LoVo (cell line): ENCODE measurements at places on chromosomes 12 and 14.

DNA sequence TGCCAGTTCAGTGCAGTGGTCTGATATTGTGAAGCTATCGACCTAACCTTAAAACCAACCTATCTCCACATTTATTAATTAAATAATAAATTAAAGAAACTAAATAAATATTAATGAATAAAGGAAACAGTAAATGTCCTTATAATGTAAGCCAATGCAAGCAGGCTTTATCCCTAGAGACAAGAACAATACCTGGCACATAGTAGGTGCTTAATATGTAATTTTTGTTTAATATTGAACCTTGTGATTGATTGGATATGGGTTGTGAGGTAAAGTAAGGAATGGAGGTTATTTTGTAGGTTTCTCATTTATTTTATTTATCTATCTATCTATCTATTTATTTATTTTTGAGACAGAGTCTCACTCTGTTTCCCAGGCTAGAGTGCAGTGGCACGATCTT lies 7.8 kb upstream of the TUBA1B start:
- DNase-seq = no peak

DNA sequence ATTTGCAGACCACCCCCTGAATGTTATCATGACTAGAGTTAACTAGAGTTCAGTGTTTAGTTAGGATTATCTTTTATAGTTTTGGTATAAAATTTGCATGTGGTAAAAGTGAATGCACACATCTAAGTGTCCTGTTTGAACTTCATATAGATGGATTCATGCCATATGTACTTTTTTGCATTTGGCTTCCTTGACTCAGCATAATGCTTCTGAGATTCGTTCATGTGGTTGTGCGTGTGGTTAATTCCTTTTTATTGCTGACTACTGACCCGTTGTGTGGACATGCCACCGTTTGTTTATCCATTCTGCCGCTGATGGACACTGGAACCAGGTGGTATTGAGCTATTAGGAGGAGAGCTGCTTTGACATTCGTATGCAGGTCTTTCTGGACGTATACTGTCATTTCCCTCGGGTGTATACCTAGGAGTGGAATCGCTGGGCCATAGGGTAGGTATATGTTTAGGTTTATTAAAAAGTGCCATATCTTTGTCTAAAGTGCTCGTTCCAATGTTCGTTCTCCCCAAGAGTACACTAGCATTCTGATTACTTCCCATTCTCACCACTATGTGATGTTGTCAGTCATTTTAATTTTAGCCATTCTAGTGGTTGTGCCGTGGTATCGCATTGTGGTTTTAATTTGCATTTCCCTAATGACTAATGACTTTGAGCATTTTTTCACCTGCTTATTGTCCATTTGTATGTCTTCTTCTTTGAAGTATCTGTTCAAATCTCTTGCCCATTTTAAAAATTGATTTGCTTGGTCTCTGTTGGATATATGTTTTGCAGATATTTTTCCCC lies 37.7 kb downstream of the RIN3 start:
- no peak for DNase-seq

- DNase-seq = no peak
Observed at GRCh38 chr14:102088012-102088792, 1.4 kb upstream of the HSP90AA1 start.

GRCh38 chr12:110916295-110916875 lies 4.0 kb downstream of the MYL2 start:
- DNase-seq = no peak

DNA sequence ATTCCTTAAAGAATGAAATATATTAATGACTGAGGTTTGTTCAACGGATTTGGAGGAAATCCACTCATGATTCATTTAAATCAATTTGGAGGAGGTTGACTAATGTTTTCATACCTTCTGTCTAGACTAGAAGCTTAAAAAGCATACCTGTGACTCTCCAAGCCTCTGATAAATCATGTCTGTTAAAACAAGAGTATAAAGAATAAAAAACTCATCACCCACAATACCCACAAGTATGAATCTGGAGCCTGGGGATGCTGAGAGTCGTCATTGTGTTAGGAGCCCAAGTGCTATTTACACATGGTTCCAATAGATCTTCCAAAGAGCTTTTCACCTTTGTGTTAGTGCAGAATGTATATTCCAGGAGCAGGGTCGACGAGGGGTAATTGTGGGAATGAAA lies 86.8 kb upstream of the ADAMTS20 start:
- no peak for DNase-seq

- no peak for DNase-seq
Observed at GRCh38 chr12:31233061-31233730, 92.8 kb downstream of the SINHCAF start.

DNA sequence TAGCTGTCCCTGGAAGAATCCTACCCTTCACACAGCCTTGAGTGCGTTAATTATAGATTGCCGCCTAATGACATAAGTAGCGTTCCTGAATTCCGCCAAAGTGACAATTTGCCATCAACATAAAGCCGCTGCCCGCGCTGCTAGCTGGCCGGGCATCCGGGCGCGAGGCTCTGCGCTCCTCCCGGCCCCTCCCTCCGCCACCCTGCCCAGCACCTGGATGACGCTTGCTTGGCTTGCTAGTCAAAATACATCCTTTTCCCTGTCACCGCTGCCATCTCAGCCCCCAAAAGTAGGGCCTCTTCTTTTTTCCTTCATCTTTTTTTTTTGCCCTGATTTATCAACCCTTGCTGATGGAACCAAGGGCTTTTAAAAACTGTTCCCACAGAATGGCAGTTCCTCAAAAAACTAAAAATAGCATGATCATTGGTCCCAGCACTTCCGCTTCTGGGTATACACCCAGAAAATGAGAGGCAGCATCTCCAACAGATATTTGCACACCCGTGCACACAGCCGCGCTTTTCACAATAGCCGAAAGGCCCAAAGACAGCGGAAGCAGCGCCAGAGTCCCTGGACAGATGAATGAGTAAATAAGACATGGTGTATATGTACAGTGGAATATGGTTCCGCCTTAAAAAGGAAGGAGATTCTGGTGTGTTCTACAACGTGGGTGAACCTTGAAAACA lies 235.2 kb downstream of the BCL11B start:
- DNase-seq = no peak

DNA sequence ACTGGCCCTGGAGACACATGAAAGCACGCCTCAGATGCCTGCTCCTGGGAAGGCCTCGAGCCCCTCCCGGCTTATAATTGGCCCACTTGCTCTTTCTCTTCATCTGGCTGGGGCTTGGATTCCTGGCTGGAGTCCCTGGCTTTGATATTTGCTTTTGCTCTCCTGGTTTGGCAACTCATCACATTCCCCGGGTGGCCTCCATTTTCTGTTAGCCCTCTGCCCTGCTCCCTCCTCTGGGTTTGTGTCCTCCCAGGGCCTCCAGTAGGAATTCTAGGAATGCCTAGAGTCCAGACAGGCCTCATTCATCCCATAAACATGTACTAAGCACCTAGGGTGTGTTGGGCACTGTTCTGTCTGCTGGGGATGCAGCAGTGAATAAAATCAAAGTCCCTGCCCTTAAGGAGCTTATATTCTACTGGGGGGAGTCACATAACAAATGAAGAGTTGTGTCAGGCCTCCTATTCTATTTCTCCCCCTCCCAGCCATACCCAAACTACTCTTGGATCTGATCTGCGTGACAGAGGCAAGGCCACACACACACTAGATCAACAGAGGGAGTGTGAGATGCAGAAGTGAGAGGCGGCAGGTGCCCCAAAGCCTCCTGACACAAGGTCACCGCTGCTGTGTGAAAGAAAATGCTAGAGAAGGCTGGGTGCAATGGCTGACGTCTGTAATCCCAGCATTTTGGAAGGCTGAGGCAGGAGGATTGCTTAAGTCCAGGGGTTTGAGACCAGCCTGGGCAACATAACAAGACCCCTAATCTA lies 21.3 kb upstream of the TSPAN9 start:
- DNase-seq = no peak

DNA sequence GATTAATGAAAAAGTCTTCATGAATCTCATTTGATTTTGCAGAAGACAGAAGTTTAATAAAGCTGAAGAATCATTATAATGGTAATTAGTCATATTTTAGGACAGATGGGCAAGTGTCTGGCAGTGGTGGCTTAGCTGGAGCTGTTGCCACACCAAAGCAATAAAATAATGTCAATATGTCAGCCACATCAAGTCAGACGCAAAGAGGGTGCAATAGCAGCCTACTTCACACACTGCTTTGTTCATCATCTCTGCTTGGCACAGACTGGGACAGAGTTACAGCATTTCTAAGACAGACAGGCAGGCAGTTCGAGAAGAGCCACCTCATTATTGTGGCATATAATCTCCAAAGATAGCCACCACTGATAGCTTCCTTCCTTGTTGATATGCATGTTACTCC lies 16.9 kb upstream of the KRR1 start:
- peak; percentile 39 for DNase-seq

GRCh38 chr12:2642896-2643425 lies 151.8 kb upstream of the FKBP4 start:
- DNase-seq = no peak

- peak; percentile 47 for DNase-seq
Observed at GRCh38 chr12:50986966-50987737, 34.8 kb downstream of the HIGD1C start.

- no peak for DNase-seq
Observed at GRCh38 chr12:9052610-9053009, 63.1 kb downstream of the A2M start.

- DNase-seq = no peak
Observed at GRCh38 chr12:121279071-121279375, 17.5 kb downstream of the CAMKK2 start.

GRCh38 chr12:106135781-106136180 lies 3.0 kb downstream of the NUAK1 start:
- no peak for DNase-seq

GRCh38 chr12:26642361-26642760 lies 190.6 kb downstream of the ITPR2 start:
- no peak for DNase-seq

DNA sequence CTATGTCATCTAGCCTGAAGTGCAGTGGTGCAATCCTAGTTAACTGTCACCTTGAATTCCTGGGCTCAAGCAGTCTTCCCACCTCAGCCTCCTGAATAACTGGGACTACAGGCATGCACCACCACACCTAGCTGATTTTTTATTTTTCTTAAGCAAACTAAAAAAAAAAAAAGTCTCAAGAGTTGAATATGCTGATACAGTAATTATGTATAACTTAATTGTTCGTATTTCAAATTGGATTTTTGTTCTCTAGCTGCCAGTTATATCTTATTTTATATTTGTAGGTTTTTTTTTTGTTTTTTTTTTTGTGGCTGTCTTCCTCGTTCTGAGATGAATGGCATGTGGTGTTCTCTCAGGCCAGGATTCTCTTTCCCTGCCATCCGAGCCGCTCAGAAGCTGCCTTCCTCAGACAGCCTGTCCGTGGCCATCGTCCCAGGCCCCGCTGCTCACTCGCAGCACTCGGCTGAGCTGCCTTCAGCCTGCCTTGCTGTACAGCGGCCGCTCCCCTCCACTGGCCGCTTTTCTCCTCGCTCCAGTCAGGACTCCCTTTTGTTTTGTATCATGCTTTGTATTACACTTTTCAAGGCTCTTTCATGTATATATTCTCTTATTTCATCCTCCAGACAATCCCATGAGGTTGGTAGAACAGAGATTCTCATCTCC lies 53.3 kb downstream of the WDR20 start:
- DNase-seq = no peak

DNA sequence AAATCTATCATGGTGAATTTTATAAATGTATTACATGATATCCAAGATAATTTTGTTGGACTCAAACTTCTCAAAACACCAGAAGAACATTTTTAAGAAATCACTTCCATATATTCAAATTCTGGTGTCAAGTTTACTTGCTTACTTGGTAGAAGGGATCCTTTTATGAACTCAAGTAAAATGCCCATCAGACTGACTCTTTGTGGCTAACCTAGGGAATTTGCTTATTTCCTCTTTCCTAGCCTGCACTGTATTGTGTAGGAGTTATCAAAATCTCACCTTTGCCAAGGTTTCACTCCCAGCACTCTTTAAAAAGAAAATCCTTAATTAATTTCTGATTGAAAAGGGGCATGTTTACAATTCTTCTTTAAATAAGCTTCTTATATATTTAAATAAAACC lies 196.5 kb downstream of the DUSP6 start:
- DNase-seq = no peak

DNA sequence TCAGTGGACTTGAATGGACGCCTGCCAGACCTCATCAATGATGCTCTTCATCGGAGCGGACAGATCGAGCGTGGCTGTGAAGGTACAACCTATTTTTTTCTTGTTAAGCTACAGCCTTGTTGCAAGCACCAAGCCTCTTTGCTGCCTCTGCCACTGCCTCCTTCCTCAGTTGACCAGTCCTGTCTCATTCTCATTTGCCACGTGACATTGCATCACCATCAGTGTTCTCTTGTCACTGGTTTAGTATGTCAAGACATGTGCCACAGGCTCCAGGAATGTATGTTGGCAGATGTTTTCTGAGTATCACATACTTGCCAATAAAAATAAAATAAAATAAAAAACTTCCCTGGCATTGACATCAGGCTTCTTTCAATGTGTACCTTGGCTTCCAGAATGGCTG lies 798.1 kb downstream of the NRXN3 start:
- no peak for DNase-seq

DNA sequence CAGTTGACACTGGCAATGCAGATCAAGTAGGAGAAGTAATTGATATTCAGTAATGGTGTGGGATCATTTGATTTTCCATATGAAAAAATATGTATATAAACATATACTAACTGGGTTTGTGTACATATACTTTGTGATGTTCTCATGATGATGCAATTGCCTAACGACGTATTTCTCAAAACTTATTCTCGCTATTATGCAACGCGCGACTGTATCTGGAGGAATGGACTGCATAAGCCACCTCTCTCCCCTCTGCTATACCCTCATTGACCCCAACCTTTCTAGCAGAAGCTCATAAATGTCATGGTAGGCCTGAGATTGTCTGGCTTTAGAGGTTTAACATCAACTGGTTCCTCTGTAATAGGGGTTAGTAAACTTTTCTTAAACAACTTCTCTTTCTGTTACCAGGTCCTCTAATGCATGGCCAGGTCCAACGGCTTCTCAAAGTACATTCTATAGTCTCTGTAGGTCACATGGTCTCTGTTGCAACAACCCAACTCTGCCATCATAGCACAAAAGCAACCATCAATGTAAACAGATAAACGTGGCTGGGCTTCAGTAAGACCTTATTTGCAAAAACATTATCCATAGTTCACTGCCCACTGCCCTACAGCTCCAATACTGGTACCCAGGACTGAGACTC lies 59.3 kb downstream of the FOXN3 start:
- no peak for DNase-seq

DNA sequence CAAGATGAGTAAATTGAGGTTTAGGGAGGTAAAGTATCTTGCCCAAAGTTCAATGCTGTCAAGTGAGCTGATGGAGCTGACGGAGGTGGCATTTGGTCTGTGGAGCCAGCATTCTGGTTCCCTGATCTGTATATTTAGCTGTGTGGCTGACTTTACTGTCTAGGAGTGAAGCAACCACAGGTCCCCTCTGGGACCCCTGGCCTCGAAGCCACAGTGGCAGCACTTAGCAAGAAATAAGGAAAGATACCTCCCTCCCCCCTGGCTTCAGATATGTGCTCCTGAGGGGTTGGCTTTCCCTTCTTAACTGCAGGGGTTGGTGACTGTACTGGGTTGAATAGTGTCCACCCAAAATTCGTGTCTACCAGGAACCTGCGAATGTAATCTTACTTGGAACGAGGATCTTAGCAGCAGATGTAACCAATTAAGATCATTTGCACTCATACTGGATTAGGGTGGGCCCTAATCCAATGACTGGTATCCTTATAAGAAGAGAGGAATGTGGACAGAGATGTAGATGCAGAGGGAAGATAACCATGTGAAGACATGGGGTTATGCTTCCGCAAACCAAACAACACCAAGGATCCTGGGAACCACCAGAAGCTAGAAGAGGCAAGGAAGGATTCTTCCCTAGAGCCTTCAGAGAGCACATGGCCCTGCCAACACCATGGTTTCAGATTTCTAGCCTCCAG lies 2.0 kb upstream of the ACVR1B start:
- DNase-seq = no peak
